ENCODE measurements at places on chromosomes 16 and 17. TPM values are rescaled to one million over a fixed set of nuclear protein-coding genes. Genes with fewer than 3 reads are reported as not detected.

The SPN gene
- total RNA-seq, result 2.0 TPM

The RNF43 gene
- not detected for total RNA-seq

The ANKFN1 gene
- total RNA-seq, result 2.9 TPM

The TBC1D3H gene
- not detected for total RNA-seq

The PKMYT1 gene
- total RNA-seq, result 2.0 TPM

The RAPGEFL1 gene
- total RNA-seq, result 2.4 TPM

The TBX2 gene
- 16.2 TPM for total RNA-seq

The PRAC1 gene
- not detected for total RNA-seq
